ENCODE measurements at places on chromosomes 6 and 20.

DNA sequence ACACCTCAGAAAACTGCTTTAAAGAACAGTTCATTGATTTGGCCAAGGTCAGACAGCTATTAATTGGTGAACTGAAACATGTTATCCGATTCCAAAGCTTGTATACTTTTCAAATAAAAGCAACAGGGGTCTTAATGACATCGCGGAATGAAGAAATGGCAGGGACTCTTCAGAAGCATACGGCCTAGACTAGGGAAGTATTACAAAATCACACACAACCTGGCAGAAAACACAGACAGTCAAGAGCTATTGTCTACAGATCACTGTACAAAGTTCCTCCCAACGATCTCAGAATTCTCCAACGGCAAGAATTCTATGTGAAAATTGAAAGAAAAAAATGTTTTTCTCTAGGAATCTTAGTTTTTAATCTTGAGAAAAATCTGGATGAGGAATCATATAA lies 105.5 kb downstream of the PTPRK start:
- no peak for DNase-seq

- DNase-seq = no peak
These were observed 176.6 kb downstream of the PDE10A start for GRCh38 chr6:165486183-165487137.

GRCh38 chr6:95819939-95820338 lies 195.8 kb upstream of the FUT9 start:
- no peak for DNase-seq

DNA sequence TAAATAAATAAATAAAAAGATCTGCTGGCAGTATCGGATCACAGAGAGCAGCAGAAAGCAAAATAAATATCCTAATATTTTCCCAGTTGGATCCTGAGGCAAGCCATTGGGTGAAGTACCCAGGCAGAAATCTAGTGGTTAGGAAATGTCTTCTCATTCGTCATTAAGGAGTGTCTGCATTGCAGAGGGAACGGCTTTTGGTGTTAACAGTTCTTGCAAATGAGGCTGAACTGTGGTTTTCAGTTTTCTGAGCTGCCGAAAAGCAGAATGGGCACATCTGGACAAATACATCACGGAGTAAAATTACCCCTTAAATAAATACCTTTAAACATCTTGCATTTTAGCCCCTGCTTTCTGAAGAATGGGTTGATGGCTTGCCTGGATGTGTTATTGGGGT lies 82.3 kb upstream of the MPC1 start:
- DNase-seq = no peak

DNA sequence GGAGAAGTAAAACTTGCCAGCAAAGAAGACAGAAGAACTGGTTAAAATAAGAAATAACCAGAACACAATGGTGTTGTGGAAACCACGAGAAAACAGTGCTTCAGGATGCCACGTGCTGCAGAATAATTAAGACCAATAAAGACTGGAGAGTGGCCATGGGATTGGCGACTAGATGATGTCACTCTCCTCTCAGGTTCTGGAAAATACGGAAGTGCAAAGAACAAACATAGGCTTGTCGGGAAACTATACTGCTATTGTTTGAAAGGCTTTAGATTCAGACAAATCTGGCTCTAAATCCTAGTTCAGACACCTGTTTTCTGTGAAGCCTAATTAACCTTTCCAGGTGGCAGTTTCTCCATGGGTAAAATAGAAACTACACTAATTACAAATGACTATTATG lies 138.4 kb upstream of the STXBP5 start:
- no peak for DNase-seq

DNA sequence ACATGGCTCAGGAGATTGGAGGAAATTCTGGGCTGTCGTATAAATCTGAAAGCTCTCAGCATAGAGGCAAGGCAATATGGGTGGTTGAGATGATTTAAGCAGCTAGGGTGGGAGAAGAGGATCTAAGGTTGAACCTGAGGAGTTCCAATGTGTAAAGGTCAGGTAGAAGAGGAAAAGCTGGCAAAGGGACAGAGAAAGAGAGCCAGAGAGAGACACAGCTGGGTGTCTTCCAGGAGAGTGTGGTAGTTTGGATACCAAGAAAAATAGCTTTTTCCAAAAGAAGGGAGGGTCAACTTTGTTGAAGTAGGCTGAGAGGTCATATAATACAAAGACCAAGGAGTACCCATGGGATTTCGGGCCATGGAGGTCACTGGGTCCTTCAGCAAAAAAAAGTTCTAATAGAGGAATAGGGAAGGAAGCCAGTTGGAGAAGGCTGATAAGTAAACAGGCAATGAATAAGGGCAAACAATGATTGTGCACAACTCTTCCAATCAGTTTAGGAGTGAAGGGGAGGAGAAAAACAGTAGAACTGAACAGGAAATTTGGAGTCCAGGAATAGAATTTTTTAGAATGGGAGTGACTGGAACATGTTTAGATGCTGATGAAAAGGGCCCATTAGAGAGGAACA lies 135.1 kb downstream of the QRSL1 start:
- no peak for DNase-seq

GRCh38 chr6:169254456-169255316 lies 1.0 kb upstream of the THBS2 start:
- DNase-seq = no peak

GRCh38 chr6:126376682-126377081 lies 36.8 kb downstream of the CENPW start:
- DNase-seq = no peak

- no peak for DNase-seq
These were observed 195.5 kb downstream of the SIM1 start for GRCh38 chr6:100269189-100269588.

DNA sequence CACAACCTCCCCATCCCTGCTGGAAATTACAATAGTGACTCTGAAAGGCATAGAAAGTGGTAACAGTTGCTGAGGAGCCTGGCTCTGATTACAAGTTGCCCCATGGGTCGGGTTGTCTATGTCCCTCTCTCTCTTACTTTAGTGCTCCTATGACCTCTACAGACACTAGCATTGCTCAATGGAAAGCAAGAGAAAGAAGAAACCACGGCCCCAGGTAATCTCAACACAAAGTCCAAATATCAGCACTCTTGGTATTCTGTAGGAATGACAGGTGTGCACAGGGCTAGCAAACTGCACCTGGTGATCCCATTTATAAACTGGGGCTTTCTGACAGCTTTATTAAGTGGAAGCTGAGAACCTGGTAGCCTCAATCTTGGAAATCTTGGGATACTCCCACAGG lies 80.4 kb upstream of the EMILIN3 start:
- no peak for DNase-seq

DNA sequence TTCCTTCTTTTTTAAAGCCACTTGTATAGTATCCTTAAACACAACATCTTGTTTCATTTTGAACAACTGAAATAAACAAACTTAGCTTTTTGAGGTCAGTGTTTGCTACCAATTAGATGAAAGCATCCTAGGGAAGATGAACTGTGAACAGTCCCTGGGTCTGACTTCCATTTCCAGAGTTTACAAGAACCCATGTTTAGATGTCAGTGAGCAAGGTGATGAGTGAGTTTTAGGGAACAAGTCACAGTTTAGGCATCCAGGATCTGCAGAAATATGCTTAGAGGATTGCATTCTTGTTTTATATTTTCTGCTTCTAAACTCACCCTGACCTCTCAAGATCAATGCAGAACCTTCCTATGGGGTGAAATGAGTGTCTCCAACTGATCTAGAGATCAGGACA lies 3.0 kb downstream of the ZC2HC1B start:
- DNase-seq = no peak

GRCh38 chr20:36113566-36114250 lies 40.8 kb upstream of the EPB41L1 start:
- no peak for DNase-seq

GRCh38 chr6:150352321-150353296 lies 16.2 kb upstream of the IYD start:
- DNase-seq = no peak

DNA sequence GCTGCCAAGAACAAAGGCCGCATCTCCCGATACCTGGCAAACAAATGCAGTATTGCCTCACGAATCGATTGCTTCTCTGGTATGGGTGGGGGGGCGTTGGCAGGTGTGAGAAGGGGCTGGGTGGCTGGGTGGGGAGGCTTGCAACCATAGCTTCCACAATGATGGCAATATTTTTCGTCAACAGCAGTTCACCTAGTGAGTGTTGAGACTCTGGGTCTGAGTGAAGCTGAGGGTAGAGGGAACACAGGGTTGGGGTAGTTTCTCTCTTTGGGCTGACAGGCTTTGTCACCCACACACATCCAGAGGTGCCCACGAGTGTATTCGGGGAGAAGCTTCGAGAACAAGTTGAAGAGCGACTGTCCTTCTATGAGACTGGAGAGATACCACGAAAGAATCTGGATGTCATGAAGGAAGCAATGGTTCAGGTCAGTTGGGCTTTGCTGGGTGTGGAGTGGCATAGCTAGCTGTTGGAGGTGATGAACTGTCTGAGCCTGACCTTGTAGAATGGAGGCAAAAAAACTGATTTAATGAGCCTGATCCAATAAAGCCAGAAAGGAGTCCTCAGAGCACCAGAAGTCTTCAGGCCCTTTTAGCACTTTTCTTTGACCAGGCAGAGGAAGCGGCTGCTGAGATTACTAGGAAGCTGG lies 4.2 kb downstream of the NOP56 start:
- DNase-seq = no peak

- DNase-seq = no peak
These were observed 29.5 kb upstream of the RNGTT start for GRCh38 chr6:88992741-88993552.

DNA sequence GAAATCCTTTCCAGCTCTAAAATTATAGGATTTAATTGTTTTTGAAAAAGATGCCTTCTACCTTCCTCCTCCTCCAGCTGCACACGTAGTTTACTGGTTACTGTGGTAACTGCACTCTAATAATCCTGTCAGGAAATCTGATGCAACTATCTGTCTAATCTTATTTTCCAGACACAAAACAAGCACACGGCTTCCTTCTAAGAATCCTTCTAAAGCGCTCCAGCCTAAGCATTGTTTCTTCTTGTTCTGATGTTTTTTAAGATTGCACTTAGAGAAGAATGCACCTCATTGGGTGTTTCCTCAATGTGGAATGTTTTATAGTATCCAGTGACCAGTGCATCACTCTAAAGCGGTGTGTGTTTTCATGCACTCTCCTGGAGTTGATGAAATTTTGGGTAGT lies 63.6 kb downstream of the CARMIL1 start:
- no peak for DNase-seq

DNA sequence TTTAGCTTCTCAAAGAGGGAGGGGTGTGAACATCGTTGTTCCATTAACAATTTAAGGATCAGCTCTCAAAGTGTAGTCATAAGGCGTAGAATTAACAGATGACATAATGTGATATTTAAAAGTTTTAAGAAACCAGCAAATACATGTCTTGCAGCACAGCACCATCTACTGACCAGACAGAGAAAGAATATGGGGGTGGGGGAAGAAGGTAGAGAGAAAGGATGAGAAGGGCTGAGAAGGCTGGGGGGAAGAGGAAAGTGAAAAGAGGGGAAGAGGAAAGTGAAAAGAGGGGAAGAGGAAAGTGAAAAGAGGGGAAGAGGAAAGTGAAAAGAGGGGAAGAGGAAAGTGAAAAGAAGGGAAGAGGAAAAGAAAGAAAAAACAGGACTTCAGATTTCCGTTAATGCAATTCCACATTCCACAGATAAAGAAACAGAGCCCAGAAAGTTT lies 80.9 kb downstream of the HAO1 start:
- no peak for DNase-seq

DNA sequence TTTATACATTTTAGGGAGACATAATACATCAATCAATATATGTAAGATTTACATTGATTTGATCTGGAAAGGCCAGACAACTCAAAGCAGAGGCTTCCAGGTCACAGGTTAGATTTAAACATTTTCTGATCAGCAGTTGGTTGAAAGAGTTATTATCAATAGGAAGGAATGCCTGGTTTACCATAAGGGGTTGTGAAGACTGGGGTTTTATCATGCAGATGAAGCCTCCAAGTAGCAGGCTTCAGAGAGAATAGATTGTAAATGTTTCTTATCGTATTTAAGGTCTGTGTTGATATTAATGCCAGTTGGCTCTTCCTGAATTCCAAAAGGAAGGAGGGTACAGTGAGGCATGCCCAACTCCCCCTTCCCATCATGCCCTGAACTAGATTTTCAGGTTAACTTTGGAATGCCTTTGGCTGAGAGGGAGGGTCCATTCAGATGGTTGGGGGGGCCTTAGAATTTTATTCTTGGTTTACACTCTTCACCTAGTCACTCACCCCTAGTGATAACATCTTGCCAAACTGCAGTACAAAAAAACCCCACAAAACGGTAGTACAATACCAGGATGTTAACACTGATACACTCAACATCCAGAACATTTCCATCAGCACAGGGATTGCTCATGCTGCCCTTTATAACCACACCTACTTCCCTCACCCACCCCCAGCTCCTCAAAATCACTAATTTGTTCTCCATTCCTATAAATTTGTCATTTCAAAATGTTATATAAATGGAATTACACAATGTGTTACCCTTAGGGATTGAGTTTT lies 259.6 kb upstream of the PLN start:
- no peak for DNase-seq

DNA sequence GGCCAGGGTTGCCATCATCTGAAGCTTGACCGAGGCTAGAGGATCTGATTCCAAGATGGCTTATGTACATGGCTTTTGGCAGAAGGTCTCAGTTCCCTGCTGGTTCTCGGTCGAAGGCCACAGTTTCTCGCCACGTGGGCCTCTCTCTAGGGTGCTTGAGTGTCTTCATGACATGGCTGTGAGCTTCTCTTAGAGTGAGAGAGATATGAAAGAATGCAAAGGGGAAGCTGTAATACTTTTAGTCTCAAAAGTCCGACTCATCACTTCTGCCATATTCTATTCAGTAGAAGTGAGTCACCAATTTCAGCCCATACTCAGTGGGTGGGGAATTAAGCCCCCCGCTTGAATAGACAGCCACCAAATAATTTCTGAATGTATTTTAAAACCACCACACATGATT lies 94.2 kb downstream of the UTRN start:
- DNase-seq = no peak

- DNase-seq = no peak
These were observed 41.3 kb upstream of the SLC22A16 start for GRCh38 chr6:110517601-110518281.

- no peak for DNase-seq
These were observed 92.8 kb downstream of the GRM4 start for GRCh38 chr6:34052918-34053608.

Data from caudate nucleus (tissue), 63 donors.